GM12878 (cell line): ENCODE measurements at places on chromosomes 16 and 17. TPM values are rescaled to one million over a fixed set of nuclear protein-coding genes. Genes with fewer than 3 reads are reported as not detected.

Gene CA7
- not detected in 2 replicates for total RNA-seq

Gene LRRC46
- 0.38 and 0.53 TPM in 2 replicates for total RNA-seq

Gene ALDH3A1
- not detected in 2 replicates for total RNA-seq

Gene ST6GALNAC1
- 0.08 and 0.29 TPM in 2 replicates for total RNA-seq

Gene FBXL16
- 1.4 and 2.3 TPM in 2 replicates for total RNA-seq

- no peak for DNase-seq
- H3K27ac ChIP-seq, result peak overlapping the region; percentile 15; the same call in 1 of the 2 replicates
- H3K4me3 ChIP-seq, result no peak overlapping the region
- H3K27me3 ChIP-seq, result no peaks in the 10 kb centered on the region
- no peaks in the 10 kb centered on the region; the same call in 1 of the 2 replicates for H3K36me3 ChIP-seq
Measured at GRCh38 chr17:6752068-6752909, 3.6 kb upstream of the XAF1 start.

GRCh38 chr16:84689111-84689510 lies 10.7 kb upstream of the USP10 start:
- no peaks in the 10 kb centered on the region for H3K27me3 ChIP-seq
- no peak overlapping the region for H3K27ac ChIP-seq
- H3K4me1 ChIP-seq, result peaks cover 10% of the 10 kb centered on the region
- no peak for DNase-seq

- peaks cover 2% of the 10 kb centered on the region for H3K4me1 ChIP-seq
- H3K4me3 ChIP-seq, result no peak overlapping the region
- H3K27ac ChIP-seq, result no peak overlapping the region
- no peaks in the 10 kb centered on the region for H3K27me3 ChIP-seq
Measured at GRCh38 chr16:11562941-11563340, 23.8 kb downstream of the LITAF start.

- no peaks in the 10 kb centered on the region for H3K36me3 ChIP-seq
- DNase-seq, result no peak
- no peak overlapping the region for H3K4me3 ChIP-seq
- H3K27ac ChIP-seq, result no peak overlapping the region
- peaks cover 6% of the 10 kb centered on the region; the same call in 1 of the 2 replicates for H3K4me1 ChIP-seq
Measured at GRCh38 chr17:14048169-14048568, 21.1 kb upstream of the COX10 start.

- H3K4me3 ChIP-seq, result no peak overlapping the region
- DNase-seq, result no peak
- H3K36me3 ChIP-seq, result no peaks in the 10 kb centered on the region
- no peaks in the 10 kb centered on the region for H3K27me3 ChIP-seq
Measured at GRCh38 chr16:83441517-83441916, 366.3 kb upstream of the HSBP1 start.

DNA sequence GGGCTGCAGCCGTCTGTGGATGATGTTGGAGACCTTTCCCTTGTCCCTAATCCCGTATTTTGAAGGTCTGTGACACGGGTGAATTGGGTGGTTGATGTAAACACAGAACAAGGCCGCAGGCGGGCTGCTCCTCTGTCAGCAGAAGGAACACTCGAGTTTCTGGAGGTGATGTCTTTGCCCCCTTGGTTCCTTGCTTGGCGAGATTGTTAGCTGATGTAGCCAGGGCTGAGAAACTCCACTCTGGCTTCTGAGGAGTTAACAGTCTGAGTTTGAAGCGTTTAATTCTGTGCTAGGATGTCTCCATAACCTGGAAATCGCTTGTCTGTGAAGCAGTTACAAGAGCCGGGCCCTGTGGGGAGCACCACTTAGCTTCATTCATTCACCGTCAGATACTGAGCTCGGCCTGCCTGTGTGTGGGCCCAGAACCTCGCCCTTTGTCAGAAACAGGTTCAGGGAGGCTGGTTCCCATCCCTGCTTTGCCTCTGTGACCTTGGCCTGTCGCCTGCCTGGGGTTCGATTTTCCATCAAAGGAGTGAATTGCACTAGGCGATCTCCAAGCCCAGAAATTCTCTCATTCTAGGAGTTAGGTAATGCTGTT lies 1.3 kb downstream of the MAPK8IP3 start:
- no peaks in the 10 kb centered on the region for H3K27me3 ChIP-seq
- peak overlapping the region; percentile 69 for H3K27ac ChIP-seq
- H3K36me3 ChIP-seq, result peaks cover 5% of the 10 kb centered on the region
- DNase-seq, result no peak

GRCh38 chr17:74736513-74737298 lies at the start of gene RAB37:
RAB37 (plus strand) TSS chr17:74737256; CDS start chr17:74737273, 17 bp downstream.
- peak within 1 kb of the TSS; percentile 47 for H3K27ac ChIP-seq
- H3K4me3 ChIP-seq, result peak within 1 kb of the TSS; percentile 69
- H3K4me1 ChIP-seq, result peaks cover 32% of the 10 kb centered on the region
- no peak for DNase-seq
- no peaks in the 10 kb centered on the region for H3K36me3 ChIP-seq

- H3K4me3 ChIP-seq, result no peak overlapping the region
- no peaks in the 10 kb centered on the region for H3K36me3 ChIP-seq
- no peak overlapping the region for H3K27ac ChIP-seq
- no peak for DNase-seq
- no peaks in the 10 kb centered on the region for H3K4me1 ChIP-seq
Measured at GRCh38 chr17:5563456-5563855, 20.9 kb downstream of the NLRP1 start.

DNA sequence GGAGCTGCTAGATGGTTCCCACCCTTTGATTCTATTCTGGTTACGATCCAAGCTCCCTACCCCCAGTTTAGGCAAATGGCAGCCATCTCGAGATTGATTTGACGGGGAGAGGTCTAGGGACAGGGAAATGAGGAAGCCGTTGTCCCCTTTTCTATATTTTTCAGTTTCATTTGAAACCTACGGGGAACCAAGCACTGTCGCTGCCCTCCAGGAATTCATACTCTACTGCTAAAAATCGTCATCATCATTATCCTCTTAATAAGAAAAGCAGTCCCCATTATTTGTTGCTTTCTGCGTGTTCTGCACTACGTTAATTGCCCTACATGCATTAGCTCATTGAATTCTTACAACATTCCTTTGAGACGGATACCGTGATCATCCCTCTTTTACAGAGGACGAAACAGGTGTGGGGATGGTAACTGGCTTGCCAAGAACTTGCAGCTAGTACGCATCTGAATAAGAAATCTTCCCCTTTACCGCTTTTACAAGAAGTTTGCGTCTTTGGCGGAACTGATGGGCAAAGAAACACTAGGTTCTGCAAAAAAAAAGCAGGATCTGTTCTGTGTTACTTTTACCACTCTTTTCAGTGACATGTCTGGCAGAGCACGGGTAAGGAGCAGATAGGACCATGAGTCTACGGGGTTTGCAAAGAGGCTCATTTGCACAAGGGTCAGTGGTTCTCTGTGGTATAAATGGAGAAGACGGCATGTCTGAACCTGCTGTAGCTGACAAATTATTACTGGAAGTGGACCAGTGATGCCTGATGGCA lies 1.1 kb downstream of the CCP110 start:
- no peaks in the 10 kb centered on the region for H3K36me3 ChIP-seq
- peak overlapping the region; percentile 72 for H3K27ac ChIP-seq
- peaks cover 11% of the 10 kb centered on the region for H3K4me1 ChIP-seq
- DNase-seq, result peak; percentile 45
- no peaks in the 10 kb centered on the region for H3K27me3 ChIP-seq

DNA sequence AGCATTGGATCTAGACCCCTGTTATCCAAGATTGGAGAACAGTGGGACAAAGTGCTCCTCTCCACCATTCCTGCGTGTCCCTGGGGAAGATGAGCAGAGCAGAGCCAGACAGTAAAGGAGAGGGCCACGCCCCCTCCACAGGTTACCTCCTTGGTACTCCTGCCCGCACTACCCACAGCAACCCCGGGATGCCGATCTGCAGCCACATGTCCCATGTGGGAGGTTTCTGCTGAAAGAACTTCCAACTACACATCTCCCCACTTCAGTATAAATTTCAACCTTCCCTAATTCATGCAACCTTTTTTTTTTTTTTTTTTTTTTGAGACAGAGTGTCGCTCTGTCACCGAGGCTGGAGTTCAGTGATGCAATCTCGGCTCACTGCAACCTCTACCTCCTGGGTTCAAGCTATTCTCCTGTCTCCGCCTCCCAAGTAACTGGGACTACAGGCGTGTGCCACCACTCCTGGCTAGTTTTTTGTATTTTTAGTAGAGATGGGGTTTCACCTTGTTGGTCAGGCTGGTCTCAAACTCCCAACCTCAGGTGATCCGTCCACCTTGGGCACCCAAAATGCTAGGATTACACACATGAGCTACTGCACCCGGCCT lies 2.3 kb downstream of the RAB37 start:
- no peak for DNase-seq
- H3K27me3 ChIP-seq, result no peaks in the 10 kb centered on the region
- no peaks in the 10 kb centered on the region for H3K36me3 ChIP-seq
- peaks cover 52% of the 10 kb centered on the region for H3K4me1 ChIP-seq
- H3K27ac ChIP-seq, result no peak overlapping the region

GRCh38 chr16:86498671-86499439 lies 11.5 kb upstream of the FOXF1 start:
- no peak overlapping the region for H3K4me3 ChIP-seq
- DNase-seq, result no peak
- peaks cover 21% of the 10 kb centered on the region for H3K27me3 ChIP-seq
- H3K36me3 ChIP-seq, result no peaks in the 10 kb centered on the region
- H3K27ac ChIP-seq, result no peak overlapping the region
- no peaks in the 10 kb centered on the region for H3K4me1 ChIP-seq

- DNase-seq, result no peak
- no peak overlapping the region for H3K4me3 ChIP-seq
- H3K27ac ChIP-seq, result no peak overlapping the region
- H3K27me3 ChIP-seq, result no peaks in the 10 kb centered on the region
- H3K4me1 ChIP-seq, result peaks cover 39% of the 10 kb centered on the region
- H3K36me3 ChIP-seq, result peaks cover 23% of the 10 kb centered on the region
Measured at GRCh38 chr17:2081564-2081963, 26.7 kb downstream of the HIC1 start.

DNA sequence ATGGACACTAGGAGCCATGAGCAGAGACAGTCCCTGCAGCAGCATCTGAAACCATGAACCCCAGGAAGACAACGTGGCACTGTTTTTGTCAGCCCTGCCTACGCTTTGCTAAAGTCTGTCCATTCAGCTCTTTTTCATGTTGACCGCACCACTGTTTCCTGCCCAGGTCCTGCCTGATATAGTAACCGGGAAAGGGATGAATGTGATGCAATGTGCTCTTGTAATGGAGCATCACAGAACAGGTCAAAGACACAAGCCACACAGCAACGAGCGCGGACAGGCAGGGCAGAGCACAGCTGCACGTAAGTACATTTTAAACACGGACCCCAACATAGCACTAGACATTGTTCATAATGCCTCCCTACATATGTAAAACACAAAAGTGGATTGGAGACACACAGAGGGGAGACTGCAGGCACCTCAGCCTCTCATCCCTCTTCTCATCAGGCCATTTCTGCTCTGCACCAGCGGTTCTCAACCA lies 16.9 kb upstream of the TNFRSF13B start:
- no peaks in the 10 kb centered on the region; the same call in 1 of the 2 replicates for H3K36me3 ChIP-seq

DNA sequence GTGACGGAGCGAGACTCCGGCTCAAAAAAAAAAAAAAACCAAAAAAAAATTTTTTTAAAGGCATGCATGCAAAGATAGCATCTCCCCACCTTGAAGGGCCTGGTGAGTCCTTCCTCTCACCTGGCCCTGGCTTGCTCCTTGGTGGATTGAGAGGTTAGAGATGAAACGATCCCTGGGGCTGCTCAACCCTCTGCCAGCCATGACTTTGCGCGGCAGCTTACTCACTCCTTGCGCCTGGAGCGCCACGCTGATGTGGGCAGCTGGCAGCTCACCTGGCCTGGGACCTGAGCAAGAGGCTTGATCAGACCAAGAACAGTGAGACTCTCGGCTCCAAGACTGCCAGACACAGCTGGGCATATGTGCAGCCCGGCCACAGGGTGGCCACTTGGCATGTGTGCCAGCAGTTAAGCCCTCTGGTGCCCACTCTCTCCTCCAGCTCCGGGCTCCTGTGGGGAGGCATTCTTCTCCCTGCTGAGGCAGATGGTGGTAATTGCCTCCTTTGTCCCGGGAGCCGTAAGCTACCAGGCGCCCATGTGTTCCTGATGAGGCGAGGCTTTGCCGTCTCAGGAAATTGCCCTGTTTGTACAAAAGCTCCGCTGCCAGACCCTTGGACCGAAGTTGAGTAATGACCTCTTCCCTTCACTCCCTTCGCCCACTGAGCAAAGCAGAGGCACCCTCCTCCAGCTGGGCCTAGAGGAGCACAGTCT lies 5.1 kb upstream of the EVPL start:
- no peak overlapping the region for H3K27ac ChIP-seq
- no peaks in the 10 kb centered on the region for H3K36me3 ChIP-seq

DNA sequence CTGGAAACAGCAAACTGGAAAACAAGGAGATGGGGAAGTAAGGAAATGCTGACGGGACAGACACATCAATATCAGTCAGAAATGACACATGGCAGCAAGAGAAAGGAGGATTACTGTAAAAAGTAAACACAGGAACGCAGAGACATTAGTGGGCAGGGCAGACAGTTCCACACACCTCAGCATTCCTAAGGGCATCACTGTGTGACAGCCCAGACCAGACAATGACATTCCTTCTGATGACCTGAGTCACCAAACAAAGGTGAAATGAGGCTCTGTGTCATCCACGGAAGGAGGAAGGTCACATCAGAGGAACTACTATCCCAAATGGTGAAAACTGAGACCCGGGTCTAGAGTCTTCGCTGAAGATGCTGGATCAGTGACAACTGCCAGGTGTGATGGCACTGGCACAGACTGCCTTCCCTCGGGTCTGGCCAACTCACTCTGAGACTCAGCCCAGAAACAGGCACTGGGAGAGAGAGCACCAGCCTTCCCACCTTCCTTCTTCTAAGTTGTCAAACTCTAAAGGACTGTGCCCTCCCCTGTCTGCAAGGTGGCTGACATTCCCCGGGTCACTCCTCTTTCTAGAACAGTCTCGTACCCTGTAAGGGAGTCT lies 36.7 kb downstream of the TK2 start:
- no peaks in the 10 kb centered on the region for H3K36me3 ChIP-seq
- H3K27ac ChIP-seq, result no peak overlapping the region
- no peak for DNase-seq

- no peaks in the 10 kb centered on the region for H3K36me3 ChIP-seq
- H3K4me1 ChIP-seq, result no peaks in the 10 kb centered on the region
- no peak for DNase-seq
- no peak overlapping the region for H3K4me3 ChIP-seq
Measured at GRCh38 chr16:22677024-22677830, 136.7 kb upstream of the HS3ST2 start.

GRCh38 chr17:48944515-48945260 lies at the start of gene SNF8:
SNF8 (minus strand) TSS chr17:48944842; CDS start chr17:48944734, 108 bp downstream.
- peak within 1 kb of the TSS; percentile 99 for H3K4me3 ChIP-seq
- peak within 1 kb of the TSS; percentile 96 for H3K27ac ChIP-seq
- no peaks in the 10 kb centered on the region for H3K27me3 ChIP-seq
- H3K4me1 ChIP-seq, result peaks cover 5% of the 10 kb centered on the region
- peaks cover 3% of the 10 kb centered on the region; the same call in 1 of the 2 replicates for H3K36me3 ChIP-seq

- no peaks in the 10 kb centered on the region for H3K27me3 ChIP-seq
- DNase-seq, result peak; percentile 51
- no peak overlapping the region for H3K4me3 ChIP-seq
- peaks cover 8% of the 10 kb centered on the region; the same call in 1 of the 2 replicates for H3K36me3 ChIP-seq
Measured at GRCh38 chr17:27601069-27601974, 29.7 kb upstream of the LGALS9 start.

GRCh38 chr17:1031711-1032110 lies 34.8 kb downstream of the TIMM22 start:
- H3K36me3 ChIP-seq, result peaks cover 7% of the 10 kb centered on the region; the same call in 1 of the 2 replicates
- no peak overlapping the region for H3K4me3 ChIP-seq
- no peaks in the 10 kb centered on the region for H3K4me1 ChIP-seq
- no peaks in the 10 kb centered on the region for H3K27me3 ChIP-seq
- no peak overlapping the region for H3K27ac ChIP-seq
